ENCODE measurements at places on chromosomes 2 and 18. TPM values are rescaled to one million over a fixed set of nuclear protein-coding genes. Genes with fewer than 3 reads are reported as not detected.

GRCh38 chr18:6525604-6526003 is 110.9 kb upstream of the L3MBTL4 start:
- ATAC-seq: no peak

DNA sequence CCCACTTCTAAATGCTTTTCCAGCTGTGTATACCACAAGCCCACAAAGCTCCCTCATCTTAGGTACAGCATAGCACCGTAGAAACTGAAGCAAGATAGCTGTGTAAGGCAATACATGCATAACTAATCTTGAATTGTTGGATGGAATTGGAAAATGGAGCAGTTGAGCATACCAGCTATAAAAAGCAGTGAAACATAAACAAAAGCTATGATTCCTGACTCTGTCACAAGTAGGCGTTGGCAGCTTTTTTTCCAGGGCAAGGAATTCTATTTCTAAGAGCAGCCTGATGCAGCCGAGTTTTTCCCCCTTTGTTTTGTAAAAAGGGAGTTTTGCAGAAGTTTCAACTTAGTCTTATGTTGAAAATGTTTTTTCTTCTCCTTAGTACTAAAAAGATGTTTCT is 32.4 kb downstream of the MOGAT1 start:
- ATAC-seq: no peak

GRCh38 chr2:96167407-96168013 is 22.3 kb upstream of the DUSP2 start:
- no peak for ATAC-seq

DNA sequence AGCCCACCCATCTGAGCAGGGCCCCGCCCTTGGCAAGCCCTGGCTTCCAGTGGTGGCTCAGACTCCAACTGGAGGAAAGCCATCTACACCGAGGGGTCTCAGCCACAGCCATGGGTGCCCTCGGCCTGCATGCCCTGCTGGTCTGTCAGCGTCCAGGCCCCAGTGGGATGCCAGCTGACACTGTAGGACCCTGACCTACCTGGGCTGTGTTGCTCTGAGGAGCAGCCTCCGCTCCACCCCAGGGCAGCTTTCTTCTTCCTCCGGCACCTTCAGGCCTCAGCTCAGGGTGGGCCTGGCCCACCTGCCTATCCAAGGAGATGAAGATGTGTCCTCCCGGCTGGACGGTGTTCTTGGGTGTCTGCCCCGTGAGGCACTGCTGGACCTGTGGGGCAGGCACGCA is 13.9 kb upstream of the ARHGEF4 start:
- no peak for ATAC-seq

DNA sequence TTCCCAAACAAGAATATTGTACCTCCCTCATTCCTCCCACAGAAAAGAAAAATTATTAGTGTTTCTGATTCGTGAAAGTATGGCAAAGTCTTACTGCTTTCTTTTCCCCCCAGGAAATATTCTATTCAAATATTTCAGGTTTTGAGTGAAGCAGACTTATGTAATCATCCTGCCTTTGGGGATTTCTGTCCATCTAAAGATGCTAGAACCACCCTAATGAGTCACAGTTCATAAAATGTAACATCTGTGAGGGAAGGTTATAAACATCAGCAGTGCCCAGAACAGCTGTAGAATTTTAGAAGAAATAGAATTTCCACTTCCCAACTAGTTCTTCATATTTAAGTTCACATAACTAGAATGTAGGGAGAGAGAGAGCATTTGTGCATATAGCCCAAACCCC is 39.0 kb downstream of the EEF1B2 start:
- no peak for ATAC-seq

DNA sequence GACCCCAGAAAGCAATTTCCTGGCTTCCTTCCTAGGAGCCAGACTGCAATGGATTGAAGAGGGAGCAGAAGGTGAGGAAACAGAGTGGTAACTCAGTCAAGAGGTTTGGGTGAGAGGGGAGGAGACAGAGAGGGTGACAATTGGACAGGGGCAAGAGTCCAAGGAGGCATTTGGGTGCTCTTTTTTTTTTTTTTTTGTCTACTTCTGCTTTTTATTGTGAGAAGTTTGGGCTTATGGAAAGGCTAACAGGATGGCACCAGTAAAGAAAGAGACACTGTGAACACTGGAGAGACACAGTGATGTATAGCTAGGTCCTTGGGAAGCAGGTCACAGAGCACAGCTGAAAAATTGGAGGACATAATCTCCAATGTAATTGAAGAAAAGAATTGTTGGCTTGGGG is 25.0 kb downstream of the CYBRD1 start:
- no peak for ATAC-seq

DNA sequence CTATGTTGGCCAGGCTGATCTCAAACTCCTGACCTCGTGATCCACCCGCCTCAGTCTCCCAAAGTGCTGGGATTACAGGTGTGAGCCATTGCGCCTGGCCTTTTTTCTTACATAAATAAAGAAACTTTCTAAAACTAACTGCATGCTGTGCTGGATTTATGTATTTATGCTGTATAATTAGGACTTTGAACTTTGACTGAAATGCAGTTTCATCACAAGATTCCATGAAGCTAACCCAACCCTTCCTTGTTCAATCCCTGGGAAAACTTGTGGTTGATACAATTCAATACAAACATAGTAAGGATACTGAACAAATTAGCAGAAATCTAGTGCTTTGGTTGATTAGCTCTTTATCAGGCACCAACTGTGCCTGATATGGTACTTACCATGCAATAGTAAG is 20.9 kb upstream of the SLC35F5 start:
- no peak for ATAC-seq

GRCh38 chr2:98376301-98376910 is 30.1 kb downstream of the CNGA3 start:
- ATAC-seq: no peak

DNA sequence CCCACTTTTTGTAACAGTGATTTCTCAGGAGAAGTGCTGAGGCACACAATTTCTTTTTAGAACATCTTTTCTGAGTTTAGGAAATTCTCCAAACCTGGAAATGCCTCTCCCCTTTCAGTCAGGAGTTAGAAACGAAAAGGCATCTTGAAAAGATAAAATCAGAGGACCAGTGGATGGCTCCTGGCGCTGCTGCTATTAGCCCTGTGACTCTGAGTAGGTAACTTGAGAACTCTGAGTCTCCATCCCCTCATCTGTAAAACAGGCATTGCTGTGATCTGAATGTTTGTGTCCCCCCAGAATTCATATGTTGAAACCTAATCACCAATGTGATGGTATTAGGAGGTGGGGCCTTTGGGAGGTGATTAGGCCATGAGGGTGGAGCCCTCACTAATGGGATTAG is 50.2 kb downstream of the EHD3 start:
- ATAC-seq: no peak

GRCh38 chr2:187138265-187138664 is 289.3 kb upstream of the ZSWIM2 start:
- no peak for ATAC-seq

GRCh38 chr18:67104700-67105284 is 411.7 kb downstream of the DSEL start:
- ATAC-seq: peak; percentile 63

- ATAC-seq: no peak
Observed at GRCh38 chr2:207782238-207783030, 12.7 kb upstream of the FZD5 start.

DNA sequence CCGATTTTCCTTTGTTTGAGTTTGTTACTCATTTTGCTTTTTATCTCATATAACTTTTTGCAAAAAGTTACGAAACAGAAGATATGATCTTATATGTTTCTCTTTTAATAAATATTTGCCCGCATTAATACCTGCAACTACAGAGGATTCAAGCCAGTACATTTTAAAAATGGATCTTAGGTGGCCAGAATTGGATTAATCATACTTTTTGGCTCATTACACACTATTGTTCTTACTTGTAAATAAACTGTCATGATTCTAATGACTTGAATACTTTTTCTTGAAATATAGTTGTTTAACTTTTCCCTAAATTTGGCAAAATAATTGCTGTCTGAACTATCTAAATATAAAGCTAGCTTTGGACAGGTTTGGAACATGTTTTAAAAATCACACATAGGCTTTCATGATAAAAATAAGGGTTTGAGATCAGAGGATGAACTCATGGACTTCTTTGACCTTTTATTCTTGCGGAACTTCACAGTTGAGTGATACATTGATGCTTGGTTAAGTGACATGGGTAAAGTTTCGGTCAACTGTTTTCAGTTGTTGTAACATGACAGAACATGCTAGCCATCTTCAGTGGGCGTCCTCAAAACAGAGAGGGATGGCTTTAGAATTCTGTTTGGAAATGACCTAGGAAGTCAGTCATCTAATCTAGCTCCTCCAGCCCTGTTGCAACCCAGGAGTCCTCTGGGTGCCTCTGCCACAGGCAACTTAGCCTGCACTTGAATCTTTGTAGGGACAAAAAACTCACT is 44.5 kb downstream of the LTBP1 start:
- no peak for ATAC-seq

GRCh38 chr2:47072018-47072691 is 83.0 kb downstream of the STPG4 start:
- no peak for ATAC-seq

GRCh38 chr2:240934701-240935102 is 28.6 kb downstream of the CROCC2 start:
- no peak for ATAC-seq

Gene SCYGR4
- not detected for total RNA-seq

Gene SERPINB2
- not detected for total RNA-seq

Gene LYPD6B
- total RNA-seq: not detected

Gene FAM110C
- total RNA-seq: 2.2 TPM

Gene ABCA12
- total RNA-seq: not detected

Gene IL37
- 0.78 TPM for total RNA-seq

Gene MEP1B
- 0.11 TPM for total RNA-seq

Gene G6PC2
- total RNA-seq: not detected

Gene MYO1B
- total RNA-seq: 2.4 TPM
